ENCODE measurements at places on chromosomes 11 and 22.

DNA sequence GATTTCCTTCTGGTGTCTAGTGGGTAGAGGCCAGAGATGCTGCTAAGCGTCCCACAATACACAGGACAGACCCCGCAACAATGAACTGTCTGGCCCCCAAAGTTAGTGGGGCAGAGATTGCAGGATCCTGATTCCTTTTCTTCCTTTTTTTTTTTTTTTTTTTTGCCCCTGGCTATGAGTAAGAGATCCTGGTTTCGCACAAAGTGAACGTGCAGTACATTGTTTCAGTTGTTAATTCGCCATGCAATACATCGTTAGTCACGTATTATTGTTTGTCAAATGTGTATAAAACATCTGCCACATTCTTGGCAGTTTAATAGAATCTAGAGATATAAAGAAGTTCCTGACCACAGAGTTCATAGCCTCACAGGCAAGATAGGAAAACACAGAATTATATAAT is 20.2 kb downstream of the ST3GAL4 start:
- DNase-seq, result no peak

DNA sequence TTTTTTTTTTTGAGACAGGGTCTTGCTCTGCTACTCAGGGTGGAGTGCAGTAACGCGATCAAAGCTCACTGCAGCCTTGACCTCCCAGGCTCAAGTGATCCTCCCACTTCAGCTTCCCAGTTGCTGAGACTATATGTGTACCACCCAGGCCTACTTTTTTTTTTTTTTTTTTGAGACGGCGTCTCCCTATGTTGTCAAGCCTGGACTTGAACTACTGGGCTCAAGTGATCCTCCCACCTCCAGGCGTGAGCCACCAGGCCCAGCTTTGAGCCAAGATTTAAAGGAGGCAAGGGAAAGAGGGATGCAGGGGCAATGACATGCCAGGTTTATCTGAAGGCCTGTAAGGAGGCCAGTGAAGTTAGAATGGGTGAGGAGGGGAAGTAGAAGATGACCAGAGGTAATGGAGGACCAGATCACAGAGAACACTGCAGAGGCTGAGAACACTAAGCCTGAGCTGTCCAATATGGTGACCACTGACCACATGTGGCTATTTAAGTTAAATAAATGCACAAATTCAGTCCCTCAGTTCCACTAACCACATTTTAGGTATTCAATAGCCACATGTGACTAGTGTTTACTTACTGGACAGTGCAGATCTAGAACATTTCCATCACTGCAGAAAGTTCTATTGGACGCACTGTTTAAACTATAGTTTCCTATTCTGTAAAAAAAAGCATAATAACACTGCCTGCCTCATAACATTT is 8.1 kb downstream of the DESI1 start:
- no peak for DNase-seq

GRCh38 chr11:117073539-117073938 is 24.7 kb downstream of the SIK3 start:
- DNase-seq, result no peak

DNA sequence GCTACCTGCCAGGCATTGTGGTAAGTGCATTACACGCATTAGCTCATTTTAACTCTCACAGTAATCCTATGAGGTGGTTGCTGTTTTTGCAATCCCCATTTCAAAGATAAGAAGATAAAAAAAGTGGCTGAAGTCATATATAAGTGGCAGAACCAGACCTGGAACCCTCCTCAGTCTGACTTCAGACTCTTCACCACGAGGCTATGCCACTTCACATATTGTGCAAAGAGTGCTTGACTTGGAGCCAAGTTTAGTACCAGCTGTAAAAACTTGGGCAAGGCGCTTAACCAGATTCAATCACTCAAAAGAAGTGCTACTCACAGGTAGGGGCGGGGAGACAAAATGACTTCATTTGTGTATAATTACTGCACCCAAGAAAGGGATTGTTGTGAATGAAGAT is 15.3 kb downstream of the BPIFC start:
- DNase-seq, result no peak

- DNase-seq, result no peak
These were observed 162.7 kb downstream of the BARX2 start for GRCh38 chr11:129538323-129538722.

DNA sequence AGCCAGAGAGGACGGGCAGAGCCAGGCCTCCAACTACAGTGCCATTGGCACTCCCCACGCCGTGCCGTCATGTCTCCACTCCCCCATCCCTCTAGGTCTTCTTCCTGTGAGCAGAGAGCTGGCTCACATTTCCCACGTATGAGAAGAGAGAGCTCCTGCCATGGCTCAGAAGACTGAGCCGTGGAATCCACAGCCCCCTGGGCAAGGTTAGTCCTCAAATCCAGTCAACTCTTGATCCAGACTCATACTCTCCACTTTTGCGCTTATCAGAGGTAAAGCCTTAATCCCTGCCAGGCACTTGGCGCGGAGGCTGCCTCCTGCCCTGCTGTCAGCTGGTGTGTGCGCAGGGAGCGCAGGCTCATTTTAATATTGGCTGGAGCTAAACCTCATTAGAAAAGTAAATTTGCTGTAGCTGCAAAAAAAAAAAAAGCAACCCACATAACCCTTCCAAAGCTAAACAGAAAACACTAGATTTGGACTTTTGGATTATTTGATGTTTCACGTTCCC is 4.7 kb downstream of the B3GAT1 start:
- DNase-seq, result no peak

GRCh38 chr11:35077709-35078469 is 61.1 kb upstream of the CD44 start:
- no peak for DNase-seq

GRCh38 chr11:65351511-65351910 is 3.0 kb upstream of the TIGD3 start:
- DNase-seq, result no peak

DNA sequence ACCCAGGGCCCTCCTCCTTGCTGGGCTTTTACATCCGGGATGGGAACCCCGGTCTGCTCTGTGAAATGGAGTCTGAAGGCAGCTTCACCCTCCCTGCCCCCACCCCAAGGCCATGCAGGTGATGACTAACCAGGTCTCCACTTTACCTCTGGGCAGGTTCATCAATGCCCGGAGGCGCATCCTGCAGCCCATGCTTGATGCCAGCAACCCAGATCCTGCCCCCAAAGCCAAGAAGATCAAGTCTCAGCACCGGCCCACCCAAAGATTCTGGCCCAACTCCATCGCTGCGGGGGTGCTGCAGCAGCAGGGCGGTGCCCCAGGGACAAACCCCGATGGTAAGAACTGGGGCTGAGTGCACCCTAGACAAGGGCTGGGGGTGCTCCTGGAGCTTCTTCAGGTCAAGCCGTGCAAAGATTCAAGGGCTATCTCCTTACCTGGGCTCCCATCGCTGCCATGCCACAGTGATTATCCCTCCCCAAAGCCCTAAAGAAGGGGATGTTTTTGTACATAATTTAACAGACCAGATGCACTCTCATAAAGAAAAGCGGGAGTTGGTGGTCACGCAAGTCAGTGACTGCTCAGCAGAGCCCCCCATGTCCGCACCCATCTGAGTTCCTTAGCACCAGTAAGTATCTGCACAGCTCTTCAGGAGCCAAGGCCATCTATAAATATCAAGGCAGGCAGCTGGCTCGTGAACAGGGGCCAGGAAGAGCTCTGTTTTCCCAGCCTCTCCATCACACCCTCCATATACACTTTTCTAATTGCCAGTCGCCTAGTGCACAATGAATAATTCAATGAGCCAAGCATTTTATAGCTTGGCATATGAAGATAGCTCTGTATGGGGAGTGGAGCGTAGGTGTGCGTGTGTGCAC is 66.0 kb downstream of the FEZ1 start:
- DNase-seq, result no peak

DNA sequence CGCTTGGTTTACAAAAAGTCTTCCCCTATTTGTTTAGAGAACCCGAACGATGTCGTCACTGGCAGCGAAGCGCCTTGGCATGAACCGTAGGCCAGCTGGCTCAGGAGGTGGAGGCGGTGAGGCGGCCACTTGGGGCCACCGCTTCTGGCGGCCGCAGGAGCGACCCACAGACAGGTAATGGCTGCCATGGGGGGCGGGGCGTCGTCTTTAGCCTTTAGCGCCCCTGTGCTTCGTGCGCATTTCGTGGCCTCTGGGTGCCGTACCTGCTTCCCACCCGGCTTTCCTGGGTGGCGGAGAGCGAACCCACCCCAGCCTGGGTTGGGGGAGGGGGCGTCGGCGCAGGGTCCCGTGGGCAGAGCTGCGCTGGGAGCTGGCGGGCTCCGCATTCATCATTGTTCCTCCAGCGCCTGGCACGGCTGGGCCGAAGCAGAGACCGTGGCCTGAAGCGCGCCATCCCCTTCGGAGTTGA is 469 bp upstream of the OSBP2 start:
- DNase-seq, result no peak

GRCh38 chr11:6864438-6864837 is 1.6 kb downstream of the OR10A2 start:
- DNase-seq, result no peak

GRCh38 chr22:33524511-33525260 is 395.6 kb downstream of the LARGE1 start:
- no peak for DNase-seq

Data from NCI-H187 treated with DMSO at 0.1 percent for 48 hours (cell line).